RCC 7860 (cell line): ENCODE measurements at places on chromosomes 12 and 14.

DNA sequence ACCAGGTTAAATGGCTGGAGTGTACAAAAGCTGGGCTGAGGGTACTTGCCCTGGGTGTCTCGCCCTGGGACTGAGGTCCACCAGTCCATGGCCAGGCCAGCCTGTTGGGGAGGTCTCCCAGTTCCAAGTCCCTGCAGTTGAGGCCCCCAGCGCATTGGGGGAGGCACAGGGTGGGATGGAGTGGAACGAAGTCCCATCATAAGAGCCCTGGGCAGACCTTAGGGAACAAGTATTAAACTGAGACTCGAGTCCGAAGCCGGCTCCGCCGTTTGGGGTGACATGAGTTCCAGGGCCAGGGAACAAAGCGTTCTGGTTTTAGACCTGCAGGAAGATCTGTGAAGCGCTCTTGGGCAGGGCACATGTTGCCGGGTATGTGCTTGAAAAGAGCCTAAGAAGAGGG, 84.7 kb downstream of the ALG10 start:
- no peak for DNase-seq

DNA sequence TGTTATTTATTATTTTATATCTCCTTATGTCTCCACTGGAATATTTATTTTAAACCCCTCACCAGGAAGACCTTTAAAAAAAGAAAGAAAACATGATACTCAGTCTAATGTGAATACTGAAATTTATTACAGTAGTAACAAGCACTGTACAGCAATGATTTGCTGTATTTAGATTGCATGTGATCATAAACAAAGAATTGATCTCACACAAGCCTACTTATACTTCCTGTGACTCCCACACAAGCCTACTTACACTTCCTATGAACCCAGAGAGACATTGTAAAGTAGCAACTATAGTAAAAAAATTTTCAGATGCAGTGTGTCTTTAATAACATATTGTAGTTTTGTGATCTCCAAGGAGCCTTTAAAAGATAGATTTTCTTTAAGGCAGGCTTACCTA, 142.7 kb upstream of the SYT1 start:
- DNase-seq, result no peak

- DNase-seq, result no peak
Measured at GRCh38 chr12:105077435-105077834, 6.8 kb downstream of the ALDH1L2 start.

DNA sequence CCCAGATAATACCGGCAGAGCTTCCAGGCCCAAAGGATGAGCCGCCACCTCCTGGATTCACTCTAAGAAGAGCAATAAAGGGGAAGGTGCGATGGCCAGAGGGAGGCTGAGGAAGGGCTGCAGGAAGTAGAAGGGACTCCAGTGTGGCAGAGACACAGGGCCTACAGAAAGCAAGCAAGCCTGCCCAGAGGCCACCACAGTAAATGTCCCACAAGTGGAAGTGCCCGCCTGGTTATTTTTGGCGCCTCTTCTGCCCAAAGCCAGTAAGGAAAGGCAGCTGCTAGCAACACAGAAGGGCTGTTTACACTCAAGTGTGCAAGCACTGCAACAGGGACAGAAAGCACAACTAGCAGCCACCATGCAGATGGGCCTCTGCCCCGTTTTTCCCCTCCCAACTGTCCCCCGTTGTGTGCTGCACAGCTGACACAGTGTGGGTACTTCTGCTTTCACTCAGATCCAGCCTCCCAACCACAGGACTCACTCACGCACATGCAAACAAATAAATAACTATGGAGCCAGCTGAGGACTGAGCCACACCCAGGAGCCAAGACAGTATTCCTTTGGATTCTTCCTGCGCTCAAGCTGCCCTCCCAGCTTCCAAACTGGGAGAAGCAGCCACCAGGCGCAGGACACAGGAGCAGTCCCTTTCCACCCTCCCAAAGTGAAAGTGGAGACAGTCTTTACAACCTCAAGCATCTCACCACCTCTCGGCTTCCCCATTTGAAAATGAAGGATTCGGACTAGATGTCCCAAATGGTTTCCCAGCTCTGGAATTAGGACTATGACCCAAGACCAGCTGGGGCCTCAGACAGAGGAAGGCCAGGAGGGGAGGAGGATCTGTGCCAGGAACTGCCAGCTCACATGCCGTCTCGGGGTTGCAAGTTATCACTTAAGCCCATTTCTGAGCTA, 40.0 kb upstream of the PNMA1 start:
- DNase-seq, result no peak

DNA sequence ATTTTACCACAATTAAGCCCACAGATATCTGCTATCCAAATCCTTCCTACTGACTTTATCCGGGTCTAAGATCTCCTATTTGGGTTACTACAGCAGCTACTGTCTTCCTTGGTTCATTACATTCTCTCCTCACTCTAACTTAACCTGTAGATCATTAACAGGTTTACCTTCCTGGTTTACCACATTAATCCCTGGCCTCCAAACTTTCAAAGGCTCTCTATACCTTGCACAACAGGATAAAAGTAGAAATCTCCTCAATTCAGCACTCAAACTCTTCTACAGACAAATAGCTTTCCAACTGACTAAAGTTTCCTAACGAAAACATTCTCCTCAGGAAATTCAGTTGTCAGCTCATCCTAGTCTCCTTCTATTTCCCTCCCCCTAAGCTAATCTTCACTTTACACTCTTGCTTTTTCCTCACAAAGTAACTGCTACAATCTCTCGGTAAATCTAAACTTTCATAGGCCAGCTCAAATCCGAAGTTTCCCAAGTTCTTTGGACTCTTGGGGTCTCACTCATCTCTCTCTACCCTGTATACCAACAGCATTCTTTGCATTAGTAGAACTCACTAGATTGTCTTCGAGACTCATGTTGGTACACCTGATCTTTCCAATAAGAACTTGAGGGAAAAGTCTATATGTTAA, 2.7 kb downstream of the BTBD7 start:
- DNase-seq, result peak; percentile 50

GRCh38 chr14:55441286-55441685, 870 bp upstream of the TBPL2 start:
- DNase-seq, result no peak

- no peak for DNase-seq
Measured at GRCh38 chr12:41206298-41206697, 18.2 kb downstream of the PDZRN4 start.

- DNase-seq, result no peak
Measured at GRCh38 chr12:95997911-95998510, 1.9 kb upstream of the HAL start.

DNA sequence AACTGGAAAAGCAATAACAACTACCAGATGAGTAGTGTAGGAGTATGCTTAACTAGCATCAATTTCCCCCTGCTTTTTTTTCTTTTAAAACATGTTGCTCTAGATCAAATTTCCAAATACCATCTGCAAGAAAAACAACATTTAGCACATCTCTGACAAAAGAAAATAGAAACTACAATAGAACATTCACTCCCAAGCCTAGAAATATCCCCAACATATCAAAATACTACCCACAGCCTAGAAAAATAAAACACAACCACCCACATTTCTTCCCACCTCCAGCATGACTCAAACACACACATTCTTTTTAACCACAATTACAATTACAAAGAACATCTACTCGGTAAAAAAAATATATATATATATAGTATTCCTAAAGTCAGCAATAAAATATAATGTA, 120.0 kb downstream of the PPFIA2 start:
- no peak for DNase-seq

- DNase-seq, result no peak
Measured at GRCh38 chr12:77372026-77372425, 306.7 kb upstream of the E2F7 start.

DNA sequence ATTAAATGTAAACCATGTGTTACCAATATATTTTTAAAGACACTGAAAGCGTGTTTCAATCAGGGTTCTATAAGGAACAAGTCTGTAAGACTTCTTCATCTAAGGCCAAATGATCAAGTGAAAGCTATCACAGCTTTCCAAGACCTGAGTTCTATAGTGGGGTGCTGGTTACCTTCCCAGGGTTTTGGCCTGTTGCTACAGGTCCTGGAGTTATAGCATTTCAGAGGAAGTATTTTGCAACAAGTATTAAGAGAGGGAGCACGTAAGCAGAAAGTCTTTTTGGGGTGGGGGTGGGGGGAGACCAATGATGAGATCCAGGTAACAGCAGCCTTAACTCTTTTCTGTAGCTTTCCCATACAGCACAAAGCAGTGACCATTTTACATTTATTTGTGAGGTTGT, 43.8 kb downstream of the FOXN3 start:
- no peak for DNase-seq

DNA sequence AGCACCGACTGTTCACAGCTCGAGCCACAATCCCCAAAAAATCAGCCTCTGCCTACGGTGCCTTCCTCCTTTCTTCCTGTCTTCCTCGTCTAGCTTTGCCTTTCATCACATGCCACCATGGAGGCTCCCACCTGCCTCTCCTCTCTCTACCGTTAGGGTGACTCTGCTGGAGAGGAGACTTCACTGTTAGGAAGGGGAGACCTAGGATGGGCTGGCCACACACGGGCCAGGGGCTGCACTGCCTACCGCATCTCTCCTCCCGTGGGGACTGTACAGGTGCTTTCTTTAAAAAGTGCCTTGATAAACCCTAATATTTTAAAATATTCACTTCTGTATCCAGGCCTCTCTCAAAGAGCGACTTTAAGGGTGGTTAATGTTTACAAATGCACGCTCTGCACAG, 1104.7 kb downstream of the BCL11B start:
- no peak for DNase-seq

DNA sequence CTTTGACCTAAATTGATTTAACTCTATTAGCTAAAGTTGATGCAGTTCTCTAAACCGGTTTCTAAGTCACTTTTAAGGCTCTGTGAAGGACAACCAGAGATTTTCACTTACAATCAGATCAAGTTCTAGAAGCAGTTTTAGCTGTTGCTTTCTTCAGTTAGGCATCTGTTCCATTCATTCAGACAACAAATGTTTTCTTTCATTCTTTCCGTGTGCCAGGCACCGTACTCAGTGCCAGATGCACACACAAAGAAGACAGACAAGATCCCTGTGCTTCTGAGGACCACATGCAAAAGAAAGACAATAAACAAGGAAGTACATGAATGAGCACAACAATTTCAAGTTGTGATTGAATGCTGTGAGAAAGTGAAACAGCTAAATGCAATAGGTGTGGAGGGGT, 11.1 kb upstream of the EGLN3 start:
- DNase-seq, result no peak

- no peak for DNase-seq
Measured at GRCh38 chr12:67893022-67893580, 96.1 kb upstream of the IFNG-AS1 start.

DNA sequence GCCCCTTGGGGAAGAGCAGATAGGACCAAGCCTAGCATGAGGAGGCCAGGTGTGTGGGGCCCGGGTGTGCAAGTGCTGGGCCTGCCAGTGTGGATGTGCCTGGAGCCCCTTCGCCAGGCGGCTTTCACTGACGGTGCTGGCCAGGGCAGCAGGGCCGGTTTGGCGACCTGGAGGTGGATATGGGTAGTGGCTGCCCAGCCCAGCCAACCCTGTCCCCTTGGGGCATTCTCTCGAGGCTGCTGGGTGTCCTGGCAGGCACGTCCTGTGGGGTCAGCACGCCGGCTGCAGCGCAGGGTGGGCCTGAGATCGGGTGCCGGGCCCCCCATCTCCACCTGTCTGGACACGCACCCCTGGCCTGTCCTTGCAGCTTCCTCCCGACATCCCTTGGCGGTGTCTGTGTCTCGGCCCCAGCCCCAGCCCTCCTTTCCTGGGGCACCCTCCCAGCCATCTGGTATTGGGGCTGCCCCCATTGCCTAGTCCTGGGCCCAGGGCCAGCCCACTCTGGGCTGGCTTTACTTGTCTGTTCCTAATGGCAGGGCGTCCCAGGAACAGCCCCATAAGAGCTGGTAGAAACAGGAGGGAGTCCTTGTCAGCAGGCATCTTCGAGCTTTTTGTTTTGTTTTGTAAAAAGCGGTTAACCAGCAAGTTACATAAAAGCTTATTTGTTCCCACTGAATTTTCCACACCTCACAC, 7.2 kb upstream of the CRIP2 start:
- no peak for DNase-seq

GRCh38 chr14:74582910-74583581, 29.0 kb downstream of the LTBP2 start:
- DNase-seq, result no peak

- peak; percentile 24 for DNase-seq
Measured at GRCh38 chr14:104600141-104600643, 4.4 kb downstream of the TMEM179 start.

DNA sequence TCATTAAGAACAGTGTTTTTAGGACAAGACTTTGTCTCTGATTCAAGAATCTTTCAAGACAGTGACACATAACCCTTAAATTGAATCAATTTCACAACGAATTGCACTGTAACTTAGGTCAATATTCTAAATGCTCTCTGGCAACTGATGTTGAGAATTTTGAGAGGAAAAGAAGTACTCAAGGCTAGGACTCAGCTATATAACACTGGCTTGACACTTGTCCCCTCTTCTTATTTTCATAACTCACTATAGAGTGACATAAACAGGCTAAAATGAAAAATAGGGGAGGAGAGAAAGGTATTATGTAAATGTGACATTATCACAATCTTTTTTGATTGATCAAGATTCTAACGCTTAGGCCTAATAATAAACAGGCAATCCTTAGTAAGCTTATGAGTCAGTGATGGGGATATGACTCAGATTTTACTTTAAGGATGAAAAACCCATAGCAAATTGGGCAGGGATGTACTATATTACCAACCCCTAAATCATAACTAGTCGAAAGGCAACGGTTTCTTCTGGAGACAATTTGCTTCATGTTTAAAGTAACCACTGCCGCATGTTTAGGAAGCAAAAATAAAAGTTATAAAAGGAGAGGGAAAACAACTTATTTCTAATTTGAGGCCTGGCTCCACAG, 10.9 kb downstream of the BTG1 start:
- no peak for DNase-seq
